ENCODE measurements at places on chromosomes 12 and 14.
A peak's percentile ranks its signal among the peaks of the same experiment; 100 is the strongest.

DNA sequence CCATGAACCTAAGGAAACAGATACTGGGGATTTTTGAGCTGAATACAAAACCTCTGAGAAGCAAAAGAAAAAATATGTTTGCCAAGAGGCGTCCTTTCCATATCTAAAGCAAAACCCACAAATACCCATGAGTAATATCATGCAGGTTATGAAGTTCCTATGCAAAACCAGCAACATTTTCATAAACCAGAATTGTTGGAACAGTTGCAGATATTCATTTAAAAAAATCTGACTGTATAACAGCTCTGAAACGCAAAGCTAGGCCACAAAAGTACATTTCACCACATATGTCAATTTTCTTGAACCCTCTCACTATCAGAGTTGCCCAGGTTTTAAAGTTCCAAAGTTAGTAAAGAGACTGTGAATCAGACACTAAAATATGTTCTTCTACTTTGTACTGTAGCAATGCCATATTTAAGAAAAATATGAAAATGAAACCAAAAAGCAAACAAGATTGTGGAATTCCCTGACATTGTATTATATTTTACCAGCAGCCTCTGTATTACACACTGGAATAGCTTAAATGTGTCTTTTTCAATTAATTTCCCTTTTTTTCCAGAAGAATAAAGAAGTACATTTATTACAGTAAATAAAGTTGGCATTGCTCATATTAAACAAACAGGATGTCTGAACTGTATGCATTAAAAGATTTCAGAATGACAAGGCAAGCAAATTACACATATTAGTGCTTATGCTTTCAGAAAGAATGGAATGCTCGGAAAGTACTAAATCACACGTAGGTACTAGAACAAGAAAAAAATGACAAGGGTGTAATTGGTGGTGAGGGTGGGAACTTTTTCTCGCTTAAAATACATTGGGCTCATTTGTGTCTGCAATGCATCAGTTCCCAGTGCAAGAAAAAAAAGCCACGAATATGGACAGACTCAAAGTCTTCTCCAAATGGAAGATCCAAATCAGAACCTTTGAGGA lies 33.6 kb upstream of the HIF1A start:
- DNase-seq, result peak; percentile 80

DNA sequence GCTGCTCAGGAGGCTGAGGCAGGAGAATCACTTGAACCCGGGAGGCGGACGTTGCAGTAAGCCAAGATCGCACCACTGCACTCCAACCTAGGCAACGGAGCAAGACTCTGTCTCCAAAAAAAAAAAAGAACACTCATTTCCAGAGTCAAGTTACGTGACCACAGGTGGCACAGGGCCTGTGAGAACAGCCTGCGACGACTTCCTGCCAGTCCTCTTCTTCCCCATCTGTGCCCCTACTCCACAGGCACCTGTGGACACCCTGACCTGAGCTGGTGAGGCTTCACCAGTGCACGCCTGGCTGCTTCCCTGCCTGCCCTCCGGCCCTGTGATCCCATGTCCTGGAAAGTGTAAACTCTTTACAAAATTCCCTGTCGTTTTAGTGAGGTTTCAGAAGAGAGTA lies 77.7 kb downstream of the PPP2R5C start:
- DNase-seq, result no peak

DNA sequence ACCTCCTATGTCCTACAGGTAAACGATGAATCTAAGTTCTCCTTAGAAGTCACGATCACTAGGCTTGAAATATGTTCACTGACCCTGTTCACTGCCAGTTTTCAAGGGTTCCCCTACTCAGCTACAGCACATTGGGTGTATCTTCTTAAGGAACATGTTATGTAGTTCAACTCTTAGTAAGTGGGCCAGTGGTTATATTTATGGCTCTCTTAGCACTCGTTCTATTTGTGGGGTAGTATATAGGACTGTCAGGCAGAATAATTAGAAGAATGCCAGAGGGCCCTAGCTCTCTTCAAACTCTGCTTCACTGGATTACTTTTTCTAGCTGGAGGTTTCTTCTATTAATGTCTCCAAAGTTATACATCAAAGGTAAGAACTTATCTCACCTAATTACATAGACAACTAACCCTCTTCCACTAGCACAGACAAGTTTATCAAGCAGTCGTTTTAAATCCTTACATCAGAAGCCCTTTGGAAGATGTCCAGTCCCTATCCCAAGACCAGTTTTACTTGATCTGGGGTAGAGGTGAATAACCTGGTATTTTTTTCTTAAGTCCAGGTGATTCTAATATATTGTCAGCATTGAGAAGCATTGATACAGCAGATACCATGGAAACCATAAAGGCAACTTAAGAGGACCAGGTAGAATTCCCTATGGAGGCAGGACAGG lies 39.6 kb downstream of the ZFYVE26 start:
- no peak for DNase-seq

DNA sequence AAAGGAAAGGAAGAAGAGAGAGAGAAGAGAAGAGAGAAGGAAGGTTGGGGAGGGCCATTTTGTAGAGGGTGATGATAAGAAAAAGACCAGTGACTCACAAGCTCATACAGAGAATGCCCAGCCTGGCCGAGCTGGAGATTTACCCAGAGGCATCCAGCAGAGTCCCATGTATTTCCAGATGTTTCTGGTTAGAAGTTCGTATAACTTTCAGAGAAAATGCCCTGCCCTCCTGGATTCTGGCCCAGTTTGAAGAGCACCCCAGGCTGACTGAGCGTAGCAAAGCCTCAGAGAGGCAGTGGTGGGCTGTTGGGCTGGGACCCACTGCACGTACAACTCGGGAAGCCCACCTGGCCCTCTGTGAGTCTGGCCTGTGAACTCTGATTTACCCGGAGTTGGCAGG lies 221.8 kb downstream of the SLC41A2 start:
- DNase-seq, result peak; percentile 86

- DNase-seq, result peak; percentile 90
Observed at GRCh38 chr12:124940393-124941169, 26.1 kb upstream of the UBC start.

- DNase-seq, result no peak
Observed at GRCh38 chr14:100904307-100905087, 975 bp upstream of the RTL1 start.

DNA sequence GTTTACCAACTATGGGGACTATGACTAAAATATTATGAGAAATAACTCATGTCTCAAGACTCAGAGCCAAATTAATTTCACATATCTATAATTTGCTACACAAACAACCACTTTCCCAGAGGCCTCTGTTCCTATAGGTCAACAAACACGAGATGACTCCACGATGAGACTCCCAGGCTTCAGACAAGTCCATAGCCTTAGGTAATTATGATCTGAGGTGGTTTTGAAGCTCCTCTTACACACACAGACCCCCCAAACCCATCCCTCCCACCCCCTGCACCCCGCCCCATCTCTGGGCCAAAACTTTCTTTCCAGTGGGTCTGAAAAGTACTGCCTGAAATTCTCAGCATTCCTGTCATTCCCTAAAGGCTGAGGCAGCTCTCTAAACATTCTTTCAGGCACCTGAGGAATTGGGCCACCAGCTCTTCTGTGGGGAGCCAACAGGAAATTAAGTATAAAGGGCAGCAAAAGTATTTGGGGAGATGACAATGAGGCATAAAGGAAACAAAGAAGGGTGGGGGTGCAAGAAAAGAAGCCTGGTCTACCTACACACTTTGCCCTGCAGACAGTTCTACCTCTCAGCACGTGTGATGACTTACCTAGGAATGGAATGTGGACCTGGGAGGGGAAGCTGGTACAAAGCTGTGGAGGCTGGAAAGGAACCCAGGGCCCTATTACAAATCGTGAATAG lies 143.6 kb downstream of the PAWR start:
- DNase-seq, result peak; percentile 96

GRCh38 chr12:5273709-5274108 lies 158.2 kb upstream of the NTF3 start:
- no peak for DNase-seq

GRCh38 chr12:123839826-123840225 lies 77.7 kb downstream of the DNAH10 start:
- DNase-seq, result no peak

DNA sequence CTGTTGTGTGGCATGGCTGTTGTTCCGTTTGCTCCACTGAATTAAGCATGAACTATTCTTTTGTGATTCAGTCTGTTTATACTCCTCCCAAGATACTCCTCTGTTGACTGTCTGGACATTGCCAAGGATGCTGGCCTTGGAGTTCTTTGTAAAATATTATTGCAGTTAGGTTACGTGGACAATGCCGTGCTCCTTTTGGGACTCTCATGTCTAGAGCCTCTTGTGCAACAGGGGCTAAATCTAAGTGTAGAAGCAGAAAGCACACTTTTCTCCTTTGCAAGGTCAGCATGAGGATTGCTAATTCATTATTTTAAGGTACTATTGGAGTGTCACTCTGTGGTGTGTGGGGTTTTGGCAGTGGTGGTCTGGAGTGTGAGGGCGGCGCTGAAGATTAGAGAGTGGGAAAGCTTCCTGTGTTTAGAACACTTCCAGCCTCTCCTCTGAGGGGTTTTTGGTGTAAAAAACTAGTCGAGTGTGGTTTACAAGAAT lies 125.4 kb downstream of the SAMD4A start:
- no peak for DNase-seq

- DNase-seq, result no peak
Observed at GRCh38 chr14:93059917-93060545, 55.7 kb downstream of the ITPK1 start.

DNA sequence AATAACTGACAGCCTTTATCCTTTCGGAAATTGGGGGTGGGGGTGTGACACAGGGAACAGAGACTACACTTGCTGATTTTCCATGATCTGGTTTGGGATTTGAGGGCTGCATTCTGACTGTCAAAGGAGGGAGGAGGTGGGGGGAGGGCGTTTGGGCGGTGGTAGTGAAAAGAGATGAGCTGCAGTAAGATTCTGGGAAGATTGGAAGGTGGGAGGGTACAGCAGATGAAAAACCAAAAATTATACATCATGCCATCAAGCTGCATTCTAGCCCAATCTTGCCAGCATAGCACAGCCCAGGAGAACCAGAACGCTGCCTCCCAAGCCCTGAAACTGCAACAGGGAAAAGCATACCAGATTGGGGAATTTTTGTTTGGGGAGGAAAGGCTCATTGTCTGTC lies 2.4 kb downstream of the RND1 start:
- DNase-seq, result no peak

- DNase-seq, result no peak
Observed at GRCh38 chr12:26854031-26854390, 21.0 kb upstream of the ITPR2 start.

GRCh38 chr12:79409562-79409961 lies 281.2 kb downstream of the PAWR start:
- DNase-seq, result peak; percentile 95

DNA sequence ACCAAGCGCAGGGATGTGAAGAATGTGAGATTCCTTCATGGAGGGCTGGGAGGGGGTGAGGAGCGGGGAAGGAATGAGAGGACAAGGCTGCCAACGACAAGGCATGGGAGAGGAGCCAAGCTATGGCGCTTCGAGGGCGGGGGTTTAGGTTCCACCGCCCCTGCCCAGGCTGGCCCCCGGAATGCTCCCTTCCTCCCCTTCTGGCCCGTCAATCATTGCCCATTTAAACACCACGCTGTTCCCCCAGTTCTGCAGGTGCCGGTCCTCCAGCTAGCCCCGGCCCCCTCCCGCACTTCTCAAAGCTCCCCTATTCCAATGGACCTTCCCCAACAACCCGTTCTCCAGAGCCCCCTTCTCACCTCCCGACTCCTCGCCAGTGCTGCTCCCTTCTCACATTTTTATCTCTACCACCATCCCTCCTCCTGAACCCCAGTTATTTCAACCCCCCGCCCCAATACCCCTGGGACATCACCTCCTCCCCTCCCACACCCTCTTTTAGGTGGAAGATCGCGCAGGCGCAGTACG lies 428 bp downstream of the RNF41 start:
- DNase-seq, result peak; percentile 87

GRCh38 chr12:75842090-75842489 lies 189.5 kb downstream of the PHLDA1 start:
- DNase-seq, result no peak

GRCh38 chr12:125902991-125903390 lies 837.8 kb downstream of the AACS start:
- no peak for DNase-seq

DNA sequence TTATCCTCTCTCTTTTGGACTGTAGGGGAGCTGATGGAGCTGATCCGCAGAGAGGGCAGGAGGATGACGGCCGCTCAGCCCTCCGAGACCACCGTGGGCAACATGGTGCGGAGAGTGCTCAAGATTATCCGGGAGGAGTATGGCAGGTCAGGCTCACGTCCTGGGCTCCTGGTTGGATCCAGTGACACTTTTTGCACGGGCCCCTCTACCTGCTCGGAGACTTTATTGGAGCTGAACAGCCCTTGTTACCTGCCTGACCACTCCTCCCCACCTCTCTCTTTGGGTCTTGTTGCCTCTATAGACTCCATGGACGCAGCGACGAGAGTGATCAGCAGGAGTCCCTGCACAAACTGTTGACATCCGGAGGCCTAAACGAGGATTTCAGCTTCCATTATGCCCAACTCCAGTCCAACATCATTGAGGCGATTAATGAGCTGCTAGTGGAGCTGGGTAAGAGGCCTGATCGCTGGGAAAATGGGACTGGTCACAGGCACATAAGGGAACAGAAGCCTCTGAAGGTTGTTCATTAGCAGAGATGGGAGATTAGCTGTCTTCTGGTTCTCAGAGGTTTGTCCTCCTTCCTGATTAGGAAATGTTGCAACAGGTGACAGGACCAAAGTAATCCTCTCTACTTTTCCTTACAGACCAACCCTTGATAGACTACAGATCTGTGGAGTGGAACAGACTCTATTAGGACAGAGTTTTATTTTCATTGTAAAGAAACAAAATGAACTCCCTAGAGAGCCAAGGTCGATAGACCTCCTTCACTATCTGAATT lies 718 bp downstream of the EIF2B2 start:
- no peak for DNase-seq

DNA sequence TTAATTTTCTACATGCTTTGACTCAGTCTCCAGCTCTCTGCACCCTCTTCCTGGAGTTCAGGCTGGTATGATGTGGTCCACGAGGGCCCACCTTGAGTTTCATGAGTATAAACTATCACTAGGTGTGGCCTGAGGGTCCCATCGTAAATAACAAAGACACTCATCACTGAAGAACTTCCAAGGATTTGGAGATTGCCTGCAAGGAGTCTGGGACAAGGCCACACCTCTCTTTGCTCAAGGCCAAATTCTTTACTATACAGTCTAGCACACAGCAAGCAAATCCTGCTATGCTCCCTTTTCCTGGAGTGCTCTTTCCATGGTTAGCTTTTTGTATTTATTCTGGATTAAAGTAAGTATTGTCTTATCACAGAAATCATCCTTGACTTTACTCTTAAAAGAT lies 271.9 kb downstream of the SLC16A7 start:
- DNase-seq, result no peak

DNA sequence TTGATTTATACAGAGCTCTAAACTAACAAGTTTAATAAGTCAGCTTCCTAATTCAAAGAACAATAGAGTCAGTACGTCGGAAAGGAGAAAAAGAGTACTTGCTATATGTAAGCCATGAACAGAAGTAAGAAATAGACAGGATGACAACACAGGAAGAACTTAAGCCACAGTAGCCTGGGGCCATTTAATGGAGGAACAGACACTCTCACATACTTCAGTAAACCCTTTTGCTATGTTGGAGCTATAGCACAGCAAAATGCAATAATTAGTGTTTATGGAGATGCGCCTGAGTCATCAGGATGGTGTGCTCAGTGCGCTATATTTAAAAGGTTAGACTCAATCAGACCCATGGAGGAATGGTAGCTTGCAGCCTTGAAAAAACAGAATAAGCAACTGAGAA lies 61.0 kb downstream of the SRGAP1 start:
- peak; percentile 36 for DNase-seq
